ENCODE measurements at places on chromosomes 13 and 19.

- no peak for DNase-seq
These were observed 25.7 kb downstream of the TFDP1 start for GRCh38 chr13:113610266-113610665.

- DNase-seq = no peak
These were observed 300.0 kb downstream of the FGF9 start for GRCh38 chr13:21970918-21971317.

DNA sequence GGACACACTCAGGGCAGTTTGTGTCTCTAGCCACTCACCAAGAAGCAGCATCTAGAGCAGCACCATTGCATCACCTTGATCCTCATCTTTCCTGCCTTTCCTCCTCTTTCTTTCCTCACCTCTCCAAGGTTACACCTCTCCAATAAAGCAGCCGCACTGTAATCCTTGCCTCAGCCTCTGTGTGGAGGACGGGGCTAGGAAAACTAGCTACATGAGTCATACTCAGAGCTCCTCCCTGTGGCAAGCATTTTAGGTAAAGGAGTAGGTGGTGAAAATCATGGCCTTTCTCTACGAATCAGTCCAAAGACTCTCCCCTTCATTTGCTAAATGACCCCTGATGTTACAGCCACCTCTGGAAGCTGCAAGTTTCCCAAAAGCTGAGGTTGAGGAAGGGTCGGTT lies 108.9 kb downstream of the DNAJC15 start:
- no peak for DNase-seq

DNA sequence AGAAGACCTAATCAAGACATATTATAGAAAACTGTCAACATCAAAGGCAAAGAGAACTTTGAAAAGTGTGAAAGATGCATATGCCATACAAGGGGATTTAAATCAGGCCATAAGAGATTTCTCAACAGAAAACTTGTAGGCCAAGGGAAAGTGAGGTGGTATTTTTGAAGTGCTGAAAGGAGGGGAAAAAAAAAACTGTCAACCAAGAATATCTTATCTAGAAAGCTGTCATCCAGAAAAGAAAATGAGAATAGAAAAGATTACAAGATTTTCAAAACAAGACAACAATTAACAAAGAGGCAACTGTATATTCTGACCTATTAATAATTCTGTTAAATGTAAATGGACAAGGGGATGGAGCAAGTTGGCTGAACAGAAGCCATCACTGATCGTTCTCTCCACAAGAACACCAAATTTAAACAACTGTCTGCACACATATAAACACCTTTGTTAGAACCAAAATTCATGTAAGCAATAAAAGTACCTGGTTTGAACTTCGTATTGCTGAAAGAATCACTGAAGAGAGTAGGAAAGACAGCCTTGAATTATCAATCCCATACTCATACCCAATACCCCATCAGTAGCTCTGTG lies 880.1 kb upstream of the PCDH9 start:
- no peak for DNase-seq

GRCh38 chr19:36986601-36987000 lies 70.5 kb downstream of the ZNF568 start:
- no peak for DNase-seq

GRCh38 chr19:35247526-35248309 lies 1.1 kb upstream of the LSR start:
- no peak for DNase-seq

GRCh38 chr13:89214185-89214584 lies 1543.0 kb downstream of the SLITRK5 start:
- DNase-seq = no peak

GRCh38 chr13:23578411-23579071 lies 8.3 kb downstream of the TNFRSF19 start:
- DNase-seq = no peak

GRCh38 chr13:99959127-99959539 lies 12.4 kb downstream of the ZIC5 start:
- DNase-seq = no peak

DNA sequence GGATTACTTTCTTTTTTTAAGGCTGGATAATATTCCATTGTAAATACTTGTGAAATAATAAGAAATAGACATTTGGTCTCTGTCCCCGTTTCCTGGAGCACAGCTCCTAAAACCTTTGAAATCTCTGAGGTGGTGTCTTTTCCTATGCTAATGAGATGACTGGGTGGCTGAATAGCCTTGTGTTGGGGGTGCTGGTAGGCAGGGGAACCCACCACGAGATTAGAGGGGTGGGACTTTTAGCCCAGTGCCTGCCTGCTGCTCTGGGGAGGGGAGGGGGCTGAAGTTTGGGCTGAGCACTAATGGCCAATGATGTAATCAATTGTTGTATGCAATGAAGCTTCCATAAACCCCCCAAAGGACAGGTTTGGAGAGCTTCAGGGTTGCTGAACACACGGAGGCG lies 175.7 kb downstream of the FGF9 start:
- DNase-seq = no peak

DNA sequence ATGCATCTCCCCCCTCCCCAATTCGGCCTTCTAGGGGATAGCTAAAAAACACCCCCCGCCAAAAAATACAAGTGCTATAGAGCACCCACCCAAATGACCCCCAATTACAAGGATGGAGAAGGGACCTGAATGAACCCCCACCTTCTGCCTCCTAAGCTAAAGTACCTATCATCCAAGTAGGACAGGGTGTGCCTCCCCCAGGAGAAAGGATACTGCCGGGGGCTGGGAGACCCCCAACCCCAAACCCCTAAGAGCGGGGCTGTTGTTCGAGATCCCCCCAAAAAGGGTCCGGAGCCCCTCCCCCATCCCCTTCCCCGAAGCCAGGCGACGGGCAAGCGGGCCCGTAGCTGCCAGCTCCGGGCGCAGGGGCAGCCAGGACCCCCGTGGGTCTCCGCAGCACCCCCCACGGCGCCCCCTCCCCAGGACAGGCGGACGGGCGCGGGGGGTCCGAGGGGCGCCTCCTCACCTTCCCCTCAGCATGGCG lies 1.9 kb downstream of the ZC3H4 start:
- DNase-seq = no peak

GRCh38 chr19:5024282-5024681 lies 55.4 kb downstream of the KDM4B start:
- no peak for DNase-seq

DNA sequence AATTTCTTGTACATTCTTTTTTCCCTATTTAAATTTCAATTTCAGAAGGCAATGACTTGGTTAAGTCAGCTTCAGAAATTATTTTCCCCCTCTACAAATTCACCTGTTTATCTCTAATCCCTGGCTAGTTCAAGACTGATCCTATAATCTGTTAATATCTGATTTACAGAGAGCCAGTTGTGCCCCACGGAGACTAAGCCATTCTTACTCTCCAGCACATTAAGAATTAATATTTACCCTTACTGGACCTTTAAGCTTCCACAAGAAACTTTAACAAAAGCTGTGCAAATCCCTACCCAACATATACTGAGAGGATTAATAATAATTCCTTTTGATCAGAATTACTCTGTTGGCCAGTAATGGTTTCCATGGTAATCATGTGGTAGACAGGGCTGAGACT lies 786.2 kb downstream of the PCDH9 start:
- no peak for DNase-seq

- no peak for DNase-seq
These were observed 104.2 kb downstream of the RAB20 start for GRCh38 chr13:110457361-110457760.

GRCh38 chr13:77732287-77732686 lies 34.8 kb downstream of the SLAIN1 start:
- no peak for DNase-seq

GRCh38 chr19:35264268-35265125 lies 4.3 kb upstream of the USF2 start:
- no peak for DNase-seq

GRCh38 chr13:97295283-97296182 lies 73.4 kb downstream of the MBNL2 start:
- DNase-seq = no peak

DNA sequence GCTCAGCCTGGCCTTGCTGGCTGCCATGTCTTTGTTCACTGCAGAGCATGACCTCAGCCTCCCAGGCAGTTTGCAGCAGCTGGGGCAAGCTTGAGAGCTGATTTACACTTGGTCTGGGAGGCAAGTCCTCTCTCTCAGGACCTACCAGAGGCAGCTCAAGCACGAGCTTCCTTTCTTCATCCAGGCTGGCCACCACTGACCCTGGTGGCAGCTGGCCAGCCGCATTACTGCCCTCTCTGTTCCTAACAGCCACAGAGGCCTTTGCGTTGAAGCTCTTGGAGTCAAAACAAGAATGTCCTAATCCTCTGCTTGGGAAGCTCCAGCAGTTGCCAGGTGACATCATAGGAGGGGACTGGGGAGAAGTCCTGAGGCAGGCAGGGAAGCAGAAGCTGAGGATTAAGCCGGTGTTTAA lies 85.7 kb downstream of the NUFIP1 start:
- peak; percentile 77 for DNase-seq

- no peak for DNase-seq
These were observed 36.8 kb downstream of the ATP7B start for GRCh38 chr13:51974482-51974881.

- no peak for DNase-seq
These were observed 605 bp downstream of the CAPNS1 start for GRCh38 chr19:36140304-36141038.

GRCh38 chr19:40305403-40305802 lies 20.3 kb upstream of the AKT2 start:
- peak; percentile 72 for DNase-seq

- peak; percentile 4 for DNase-seq
These were observed 1308.2 kb downstream of the PCDH9 start for GRCh38 chr13:65921933-65922332.

GRCh38 chr13:104008075-104008474 lies 941.9 kb upstream of the SLC10A2 start:
- DNase-seq = no peak

GRCh38 chr19:55209693-55210472 lies 582 bp upstream of the PTPRH start:
- DNase-seq = peak; percentile 94

- no peak for DNase-seq
These were observed 98.1 kb upstream of the AKAP11 start for GRCh38 chr13:42173789-42174343.

GRCh38 chr19:38317104-38317612 lies 1.4 kb upstream of the YIF1B start:
- DNase-seq = no peak

DNA sequence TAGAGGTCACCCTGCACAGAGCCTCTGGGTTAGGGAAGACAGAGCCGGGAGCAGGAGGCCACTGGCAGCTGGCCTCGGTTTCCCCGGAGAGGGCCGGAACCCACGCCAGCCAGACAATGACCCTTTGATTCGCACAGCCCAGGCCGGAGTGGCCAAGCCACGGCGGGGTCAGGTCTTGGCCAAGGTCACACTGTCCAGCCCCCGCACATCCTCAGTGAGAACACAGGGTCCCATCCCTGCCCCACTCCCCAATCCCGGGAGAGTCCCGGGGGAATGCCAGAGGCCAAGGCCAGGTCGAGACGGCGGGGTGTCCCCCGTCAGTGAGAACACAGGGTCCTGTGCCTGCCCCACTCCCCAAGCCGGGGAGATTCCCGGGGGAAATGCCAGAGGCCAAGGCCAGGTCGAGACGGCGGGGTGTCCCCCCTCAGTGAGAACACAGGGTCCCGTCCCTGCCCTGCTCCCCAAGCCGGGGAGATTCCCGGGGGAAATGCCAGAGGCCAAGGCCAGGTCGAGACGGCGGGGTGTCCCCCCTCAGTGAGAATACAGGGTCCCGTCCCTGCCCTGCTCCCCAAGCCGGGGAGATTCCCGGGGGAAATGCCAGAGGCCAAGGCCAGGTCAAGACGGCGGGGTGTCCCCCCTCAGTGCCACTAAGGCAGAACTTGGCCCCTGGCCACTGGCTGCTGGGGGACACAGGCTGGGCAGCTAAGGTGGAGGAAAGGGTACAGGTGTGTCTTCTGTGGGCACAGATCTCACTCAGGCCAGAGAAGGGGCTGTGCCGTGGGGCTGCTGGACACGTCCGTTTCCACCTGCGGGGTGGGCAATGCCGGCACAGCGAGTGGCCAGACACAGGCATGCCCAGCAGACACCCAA lies 1.7 kb upstream of the FSTL3 start:
- no peak for DNase-seq

- DNase-seq = no peak
These were observed 490.6 kb downstream of the COG6 start for GRCh38 chr13:40146063-40146462.

- no peak for DNase-seq
These were observed 51.3 kb downstream of the RAB20 start for GRCh38 chr13:110509971-110510786.

GRCh38 chr19:2186071-2186846 lies 22.5 kb downstream of the DOT1L start:
- peak; percentile 98 for DNase-seq

GRCh38 chr19:14433554-14434501 lies 722 bp downstream of the PKN1 start:
- no peak for DNase-seq
